Activated CD8-positive, alpha-beta memory T cell treated with anti-CD3 and anti-CD28 coated beads for 1 hour (primary cell): ENCODE measurements at places on chromosomes 6 and 20.

- DNase-seq: no peak
Observed at GRCh38 chr6:44923444-44923843, 404.7 kb upstream of the RUNX2 start.

- no peak for DNase-seq
Observed at GRCh38 chr20:41587956-41588355, 30.2 kb downstream of the CHD6 start.

DNA sequence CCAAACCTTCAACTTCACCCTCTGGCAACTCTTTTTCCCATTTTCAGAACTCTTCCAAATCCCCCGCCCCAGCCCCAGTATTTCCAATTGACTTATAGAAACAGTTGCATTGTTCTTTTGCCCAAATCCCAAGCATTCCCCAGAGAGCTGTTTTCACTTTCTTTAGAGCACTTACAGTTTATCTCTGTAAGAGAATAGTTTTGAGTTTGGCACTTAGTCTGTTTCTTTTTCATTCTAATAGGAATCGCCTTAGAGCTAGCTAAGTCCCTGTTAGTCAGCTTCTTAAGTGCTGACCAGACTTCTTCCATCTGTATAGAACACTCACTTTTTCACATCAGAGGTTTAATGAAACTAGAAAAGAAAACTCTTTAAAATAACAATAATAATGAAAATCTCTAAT, 374.2 kb upstream of the FLRT3 start:
- no peak for DNase-seq

GRCh38 chr6:104418125-104418524, 441.6 kb downstream of the HACE1 start:
- no peak for DNase-seq

- no peak for DNase-seq
Observed at GRCh38 chr6:97882755-97883154, 599.7 kb upstream of the MMS22L start.

- DNase-seq: no peak
Observed at GRCh38 chr20:20261159-20261558, 106.7 kb upstream of the INSM1 start.

GRCh38 chr6:166683477-166683876, 56.4 kb upstream of the RPS6KA2 start:
- no peak for DNase-seq

GRCh38 chr6:125346926-125347563, 45.3 kb upstream of the HDDC2 start:
- DNase-seq: no peak

DNA sequence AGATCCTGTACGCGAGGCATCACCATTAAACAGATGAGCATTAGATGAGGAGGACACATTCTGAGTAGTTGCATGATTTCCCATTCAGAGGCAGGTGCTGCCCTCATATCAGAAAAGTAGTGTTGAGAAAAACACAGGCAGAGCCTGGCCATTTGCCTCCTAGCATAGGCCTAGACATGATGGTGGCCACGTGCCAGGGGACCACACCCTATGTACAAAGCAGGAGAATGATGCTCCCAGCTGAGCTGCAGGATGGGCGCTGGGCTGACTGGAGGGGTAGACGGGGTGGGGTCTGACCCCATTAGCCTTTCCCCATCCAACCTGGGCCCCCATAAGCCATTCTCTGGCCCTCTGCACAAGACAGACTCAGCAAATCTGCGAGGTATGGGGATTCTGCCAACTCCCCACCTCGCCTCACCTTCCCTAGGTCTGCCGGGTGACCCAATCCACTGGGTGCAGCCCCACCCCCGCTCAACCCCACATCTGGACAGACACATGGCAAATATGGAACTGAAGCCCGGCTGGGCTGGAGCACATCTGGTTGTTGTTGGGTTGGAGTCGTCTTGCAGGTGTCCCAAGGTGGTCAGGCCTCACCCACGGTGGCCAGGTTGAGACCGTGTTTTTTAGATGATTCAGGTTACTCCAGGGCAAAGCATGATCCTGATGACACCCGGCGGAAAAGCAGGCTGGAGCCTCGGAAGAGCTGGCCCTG, 13.9 kb downstream of the PI16 start:
- DNase-seq: no peak

DNA sequence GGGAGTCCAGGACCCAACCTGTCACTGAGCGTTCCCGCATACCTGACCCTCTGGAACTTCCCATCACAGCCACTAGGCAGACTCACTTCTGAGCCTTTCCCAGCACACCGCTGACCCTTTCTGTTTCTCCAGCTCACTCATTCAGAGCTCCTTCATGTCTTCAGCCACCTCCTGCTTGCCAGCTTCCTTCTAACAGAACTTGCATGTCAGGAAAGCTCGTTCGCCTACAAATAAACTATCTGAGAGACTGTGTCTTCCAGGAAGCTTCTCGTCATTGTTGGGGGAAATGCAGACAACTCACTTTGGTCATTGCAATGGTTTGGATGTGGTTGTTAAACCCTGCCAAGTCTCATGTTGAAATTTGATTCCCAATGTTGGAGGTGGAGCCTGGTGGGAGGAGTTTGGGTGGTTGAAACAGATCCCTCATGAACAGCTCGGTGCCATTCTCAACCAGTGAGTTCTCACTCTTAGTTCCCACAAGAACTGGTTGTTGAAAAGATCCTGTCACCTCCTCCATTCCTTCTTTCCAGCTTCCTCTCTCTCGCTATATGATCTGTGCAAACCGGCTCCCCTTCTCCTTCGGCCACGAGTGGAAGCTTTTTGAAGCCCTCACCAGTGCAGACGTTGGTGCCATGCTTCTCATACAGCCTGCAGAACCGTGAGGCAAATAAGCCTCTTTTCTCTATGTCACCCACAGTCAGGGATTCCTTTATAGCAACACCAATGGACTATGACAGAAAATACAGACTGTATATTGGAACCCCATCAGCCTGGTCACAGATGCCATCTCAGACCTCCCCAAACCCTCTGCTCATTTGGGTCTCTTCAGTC, 1.4 kb upstream of the MUC21 start:
- DNase-seq: no peak

DNA sequence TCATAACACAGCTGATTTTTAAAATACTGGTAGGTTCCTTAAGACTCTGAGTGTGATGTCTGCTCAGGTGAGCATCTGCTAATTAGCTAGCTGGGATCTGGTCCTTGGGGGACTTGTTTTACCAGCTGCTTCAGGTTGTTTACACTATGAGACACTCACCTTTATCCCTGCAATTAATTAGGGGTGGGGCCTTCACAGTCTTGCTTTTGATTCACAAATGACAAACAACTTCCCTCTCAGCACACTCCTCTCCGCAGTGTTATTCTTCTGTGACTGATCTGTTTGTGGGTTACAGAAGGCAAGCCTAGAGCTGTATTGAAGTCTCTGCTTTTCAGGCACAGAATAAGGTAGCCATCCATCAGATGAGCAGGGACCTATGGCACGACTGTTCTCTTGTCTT, 62.0 kb upstream of the CD83 start:
- no peak for DNase-seq

DNA sequence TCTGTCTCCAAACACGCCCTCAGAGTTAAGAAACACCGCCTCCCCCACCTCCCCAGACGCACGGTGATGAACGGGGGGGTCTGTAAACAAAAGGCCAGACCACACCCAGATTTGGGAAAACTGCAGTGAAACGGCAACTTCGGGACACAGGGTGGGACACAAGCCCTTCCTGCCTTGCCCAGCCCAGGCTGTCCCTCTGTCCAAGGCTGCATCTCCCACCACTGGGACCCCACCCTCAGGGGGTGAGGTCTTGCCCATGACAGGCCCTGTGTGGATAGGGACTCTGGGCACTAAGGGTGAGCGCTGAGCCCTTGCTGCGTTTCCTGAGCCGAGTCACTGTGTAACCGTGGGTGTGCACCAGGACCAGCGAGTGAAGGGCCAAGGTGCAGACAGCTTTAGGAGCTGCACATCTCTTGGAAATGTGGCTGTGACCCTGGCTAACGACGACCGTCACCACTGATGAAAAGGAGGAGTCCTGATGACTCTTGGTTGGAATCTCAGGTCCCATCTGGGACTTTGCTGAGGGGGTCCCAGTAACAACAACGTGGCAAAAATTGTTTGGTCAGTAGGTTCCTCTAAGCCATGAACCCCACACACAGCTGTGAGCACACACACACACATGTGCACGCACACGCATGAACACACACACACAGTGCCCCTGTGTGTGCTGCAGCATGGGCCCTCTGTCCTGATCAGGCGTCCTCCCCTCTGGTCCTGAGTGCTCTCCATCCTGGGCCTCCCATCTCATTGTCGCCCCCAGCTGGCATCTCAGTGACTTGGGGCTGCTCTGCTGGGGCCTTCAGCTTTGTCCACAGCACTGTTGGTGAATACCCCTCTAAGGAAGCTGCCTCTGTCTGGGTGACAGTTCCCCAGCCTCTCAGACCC, 100.6 kb downstream of the RAMACL start:
- DNase-seq: no peak

GRCh38 chr6:113182370-113183141, 674.6 kb upstream of the MARCKS start:
- DNase-seq: no peak

GRCh38 chr20:62797671-62798532, 1.6 kb downstream of the MRGBP start:
- no peak for DNase-seq

GRCh38 chr6:108133594-108134179, 32.1 kb upstream of the NR2E1 start:
- no peak for DNase-seq

DNA sequence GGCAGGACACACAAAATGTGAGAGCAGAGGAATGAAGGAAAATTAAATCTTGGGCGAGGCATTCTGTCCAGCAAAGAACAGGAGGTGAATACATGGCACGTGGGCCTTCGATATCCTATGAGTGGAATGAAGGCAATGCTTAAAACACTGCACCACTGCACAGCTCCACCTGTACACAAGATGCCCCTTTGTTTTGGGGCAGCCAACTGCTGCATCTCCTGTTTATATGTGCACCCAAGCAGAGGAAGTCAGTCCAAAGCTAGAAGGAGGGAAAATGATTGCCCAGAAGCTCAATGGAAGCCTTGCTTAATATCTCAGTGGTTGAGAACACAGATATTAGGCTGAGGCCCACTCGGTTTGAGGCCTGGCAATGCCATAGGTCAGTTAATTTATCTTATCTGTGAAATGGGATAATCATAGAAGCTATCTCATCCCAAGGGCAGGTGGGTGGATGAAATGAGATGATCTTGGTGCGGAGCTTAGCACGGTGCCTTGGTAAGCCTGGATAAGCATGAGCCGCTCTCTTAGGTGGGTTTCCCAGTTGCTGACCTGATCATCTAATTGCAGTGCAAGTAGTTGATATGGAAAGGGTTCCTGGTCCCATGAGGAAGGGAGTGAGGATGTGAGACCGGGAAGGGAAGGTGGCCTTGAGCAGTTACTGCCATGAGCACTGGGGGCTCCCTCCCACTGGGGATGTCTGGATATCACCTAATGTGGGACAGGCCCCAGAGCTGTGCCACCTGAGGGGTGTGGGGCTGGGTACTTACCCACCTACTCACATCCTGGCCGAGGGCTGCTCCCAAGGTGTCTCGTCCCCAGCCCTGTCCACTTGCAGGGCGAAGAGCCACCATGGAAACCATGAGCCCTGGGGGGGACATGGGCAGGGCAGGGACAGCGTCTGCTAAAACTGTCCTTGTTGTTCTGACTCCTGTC, 9.9 kb downstream of the BANF2 start:
- no peak for DNase-seq

DNA sequence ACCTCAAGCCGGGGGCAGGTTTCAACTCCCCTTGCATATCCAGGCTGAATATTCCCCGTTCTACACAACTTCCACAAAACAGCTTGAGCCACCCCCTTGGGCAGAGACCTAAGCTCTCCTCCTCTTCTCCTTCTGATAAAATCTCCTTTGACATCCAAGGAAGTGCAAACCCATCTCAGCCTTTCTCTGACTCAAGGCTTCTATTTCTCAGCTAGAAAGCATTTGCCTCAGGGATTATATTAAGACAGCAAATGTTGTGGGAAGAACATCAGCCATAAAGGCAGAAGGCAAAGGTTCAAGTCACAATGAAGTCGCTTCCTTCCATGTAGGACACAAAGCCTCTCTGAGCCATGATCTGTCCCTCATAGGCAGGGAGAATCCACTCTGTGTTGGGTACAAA, 386.6 kb upstream of the ARID1B start:
- no peak for DNase-seq

- no peak for DNase-seq
Observed at GRCh38 chr6:76771059-76771634, 692.1 kb downstream of the HTR1B start.

DNA sequence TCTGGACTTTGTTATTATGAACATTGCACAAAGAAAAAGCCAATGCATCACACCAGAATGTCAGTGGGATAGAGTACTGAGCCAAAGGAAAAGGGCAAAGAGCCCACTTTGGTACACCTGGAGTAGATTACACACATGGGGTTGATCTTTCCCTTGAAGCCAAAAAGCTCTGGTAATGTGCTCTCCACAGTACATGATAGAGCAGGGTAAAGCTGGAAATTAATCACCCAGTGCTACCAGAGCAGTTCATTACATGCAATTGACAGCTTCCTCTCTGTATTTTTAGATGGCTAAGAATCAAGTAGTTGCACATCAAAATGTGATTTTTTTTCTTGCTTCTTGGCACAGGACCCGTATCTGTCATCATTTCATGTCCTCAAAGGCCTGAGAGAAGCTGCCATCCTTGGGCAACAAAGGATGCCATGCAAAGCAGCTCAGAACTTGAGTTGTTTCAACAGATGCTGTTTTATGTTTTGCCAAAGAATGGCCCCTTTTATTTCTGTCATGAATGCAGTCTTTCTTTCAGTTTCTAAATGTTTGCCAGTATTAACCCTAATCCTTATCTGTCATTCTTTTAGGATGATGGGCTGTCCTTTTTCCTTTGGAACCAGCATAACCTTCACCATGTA, 88.1 kb downstream of the HDGFL1 start:
- DNase-seq: no peak

DNA sequence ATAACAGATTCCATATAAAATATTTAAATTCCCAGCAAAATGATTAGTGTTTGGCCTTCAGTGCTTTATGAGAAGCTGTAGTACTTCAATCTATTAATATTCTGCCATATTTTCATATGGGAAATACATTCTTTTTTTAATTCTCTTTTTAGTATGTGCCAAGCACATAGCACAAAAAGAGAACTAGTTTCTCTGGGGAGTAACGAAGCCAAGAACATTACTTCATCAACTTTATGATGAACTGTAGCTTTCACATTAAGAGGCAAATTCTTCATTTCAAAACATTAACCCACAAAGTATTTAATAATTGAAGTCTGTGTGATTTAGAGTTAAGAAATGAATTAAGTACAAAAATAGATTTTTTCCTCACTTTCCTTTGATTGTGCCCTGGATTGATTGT, 281.0 kb upstream of the EYS start:
- DNase-seq: no peak

DNA sequence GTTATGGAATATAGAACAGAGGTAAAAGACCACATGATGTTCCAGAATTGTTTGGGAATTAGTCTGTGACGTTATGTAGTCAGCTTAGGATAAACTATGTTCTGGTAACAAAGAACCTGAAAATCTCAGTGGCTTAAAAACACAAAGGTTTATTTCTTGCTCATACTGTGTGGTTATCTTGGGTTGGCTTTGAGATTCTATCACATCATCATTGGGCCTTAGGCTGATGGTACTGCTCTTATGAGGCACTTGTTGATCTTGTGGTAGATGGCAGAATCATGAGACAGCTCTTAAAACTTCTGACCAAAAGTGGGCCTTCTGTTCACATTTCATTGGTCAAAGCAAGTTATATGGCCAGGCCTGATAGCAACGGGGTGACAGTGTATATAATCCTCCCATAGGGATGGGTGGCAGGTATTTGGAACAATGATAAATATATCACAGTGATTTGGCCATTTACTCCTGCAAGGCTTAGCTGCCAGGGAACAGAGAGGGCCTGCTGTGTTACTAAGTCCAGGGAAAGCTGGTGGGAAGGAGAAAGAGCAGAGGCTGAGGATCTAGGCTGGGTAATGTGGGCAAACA, 13.5 kb downstream of the DHX35 start:
- DNase-seq: no peak
